NCI-H1694 treated with DMSO at 0.1 percent for 48 hours (cell line): ENCODE measurements at places on chromosomes 16 and 17.

DNA sequence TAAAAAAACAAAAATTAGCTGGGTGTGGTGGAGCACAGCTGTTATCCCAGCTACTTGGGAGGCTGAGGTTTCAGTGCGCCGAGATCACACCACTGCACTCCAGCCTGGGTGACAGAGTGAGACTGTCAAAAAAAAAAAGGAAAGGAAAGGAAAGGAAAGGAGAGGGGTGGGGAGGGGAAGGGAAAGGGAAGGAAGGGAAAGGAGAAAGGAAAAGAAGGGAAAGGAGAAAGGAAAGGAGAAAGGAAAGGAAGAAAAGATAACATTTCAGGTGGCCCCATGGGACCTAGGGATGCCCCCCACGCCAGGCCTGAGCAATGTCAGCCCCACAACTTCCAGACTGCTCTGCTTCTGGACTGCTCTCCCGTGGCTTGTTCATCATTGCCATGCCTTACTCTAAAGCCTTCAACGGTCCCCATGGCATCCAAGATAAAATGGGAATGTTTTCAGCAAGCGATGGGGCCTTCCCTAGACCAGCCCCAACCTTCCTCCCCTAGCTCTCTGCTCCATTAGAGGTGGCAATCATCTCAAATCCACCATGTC is 36.8 kb downstream of the DDX19A start:
- no peak for DNase-seq

DNA sequence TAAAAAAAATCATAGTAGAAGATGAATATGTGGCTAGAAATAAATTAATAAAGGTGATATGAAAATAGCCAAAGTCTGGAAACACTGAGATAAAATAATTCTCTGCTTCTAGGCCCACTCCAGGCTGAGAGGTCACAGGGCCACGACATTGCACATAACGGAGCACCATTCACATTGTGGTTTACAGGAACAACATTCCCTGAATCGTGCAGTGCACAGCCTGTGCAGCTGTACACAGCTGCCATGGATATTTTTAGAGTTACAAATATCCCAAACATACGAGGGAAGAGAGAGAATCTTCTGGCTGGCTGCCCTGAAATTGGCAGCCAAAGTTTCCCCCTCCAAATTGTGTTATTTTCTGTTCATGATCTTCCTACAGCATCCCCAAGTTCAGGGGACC is 68.8 kb downstream of the GSG1L start:
- no peak for DNase-seq

DNA sequence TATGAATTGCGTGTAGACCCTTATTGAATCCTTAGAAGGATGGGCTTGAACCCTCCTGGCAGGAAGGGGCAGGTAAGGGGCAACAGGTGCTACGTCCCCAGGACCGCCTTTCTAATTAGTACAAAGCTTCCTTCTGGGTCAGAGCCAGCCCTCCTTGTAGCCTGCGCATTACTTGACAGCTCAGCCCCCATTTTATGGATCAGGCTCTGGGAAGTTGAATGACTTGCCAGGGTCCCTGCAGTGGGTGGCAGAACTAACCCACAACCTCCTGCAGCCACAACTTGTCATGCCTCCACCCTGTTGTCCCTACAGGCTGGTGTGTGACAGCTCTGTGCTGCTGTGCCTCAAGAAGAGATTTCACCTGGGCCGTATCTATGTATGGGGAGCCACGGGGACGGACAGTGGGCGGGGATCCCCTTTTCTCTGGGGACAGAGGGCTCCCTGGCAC is 2.7 kb downstream of the MYO15B start:
- DNase-seq, result no peak

DNA sequence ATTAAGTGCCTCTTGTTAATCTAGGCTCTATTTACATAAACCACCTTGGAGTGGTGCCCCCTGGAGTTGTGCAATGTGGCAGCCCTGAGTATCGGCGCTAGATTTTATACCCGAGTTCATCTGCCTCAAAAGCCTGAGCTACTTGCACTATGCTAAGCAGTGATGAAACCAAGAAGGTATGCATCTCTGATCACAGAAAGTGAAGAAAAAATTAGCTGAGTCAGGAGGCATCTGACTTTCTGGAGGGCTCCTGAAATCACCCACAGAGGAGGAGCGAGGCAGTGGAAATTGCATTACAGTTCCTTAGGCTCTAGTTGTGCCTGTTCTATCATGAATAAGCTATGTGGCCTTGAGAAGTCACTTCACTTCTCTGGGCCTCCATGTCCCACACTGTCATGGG is 80.3 kb upstream of the PSMD7 start:
- no peak for DNase-seq

DNA sequence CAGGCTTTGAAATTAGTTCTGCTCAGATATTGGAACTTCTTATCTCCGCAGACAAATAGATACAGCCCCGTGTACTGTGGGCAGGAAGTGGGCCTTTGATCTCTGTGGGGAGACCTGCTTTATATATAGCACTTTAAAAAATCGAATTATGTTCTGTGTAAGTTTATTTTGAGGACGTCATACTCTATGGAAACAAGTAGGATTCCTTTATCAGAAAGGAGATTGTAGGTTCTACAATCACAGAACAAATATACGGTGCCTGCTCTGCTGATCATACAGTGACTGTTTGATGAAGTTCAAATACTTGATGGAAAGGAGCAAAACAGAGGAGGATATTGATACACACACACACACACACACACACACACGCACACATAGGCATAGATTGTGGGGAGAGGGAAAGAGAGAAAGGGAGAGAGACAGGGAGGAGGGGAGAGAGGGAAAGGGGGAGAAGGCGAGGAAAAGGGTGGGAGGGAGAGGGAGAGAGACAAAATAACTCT is 14.7 kb upstream of the TMEM220 start:
- DNase-seq, result no peak

DNA sequence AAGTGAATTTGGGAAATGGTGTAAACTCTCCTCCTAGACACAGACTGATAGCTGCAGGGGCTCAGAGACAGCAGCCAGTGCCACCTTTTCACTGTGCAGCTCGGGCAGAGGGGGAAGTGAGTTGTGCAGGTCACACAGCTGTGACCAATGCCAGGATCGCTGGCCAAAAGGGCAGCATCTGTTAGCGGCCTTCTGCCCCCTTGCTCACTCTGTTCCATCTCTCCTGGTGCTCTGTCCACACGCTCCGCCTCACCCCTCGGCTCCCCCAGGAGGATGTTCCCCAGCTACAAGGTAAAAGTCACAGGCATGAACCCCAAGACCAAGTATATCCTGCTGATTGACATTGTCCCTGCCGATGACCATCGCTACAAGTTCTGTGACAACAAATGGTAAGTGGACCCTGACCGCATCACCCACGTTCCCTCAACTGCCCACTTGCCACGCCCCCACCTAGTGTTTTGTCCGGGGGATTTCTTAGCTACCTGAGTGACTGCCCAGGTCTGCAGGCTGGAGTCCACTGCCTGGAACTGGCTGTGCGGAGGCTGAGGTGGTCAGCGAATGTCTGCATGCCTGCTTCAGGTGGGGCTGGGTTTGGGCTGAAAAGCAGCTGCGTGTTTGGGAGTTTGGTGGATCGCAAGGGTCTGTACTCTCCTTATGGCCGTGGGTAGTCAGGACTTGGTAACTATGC is 13.5 kb downstream of the TBX4 start:
- no peak for DNase-seq

- no peak for DNase-seq
Observed at GRCh38 chr17:45093444-45094110, 32.5 kb downstream of the NMT1 start.

- no peak for DNase-seq
Observed at GRCh38 chr17:46028981-46029565, 30.0 kb downstream of the STH start.
